Cerebellum (tissue), 4 donors: ENCODE measurements at places on chromosomes 11 and 22. TPM values are rescaled to one million over a fixed set of nuclear protein-coding genes. Genes with fewer than 3 reads are reported as not detected.

SBF1 gene
- 71.0 TPM for total RNA-seq

OR5P2 gene
- total RNA-seq, result not detected

SPECC1L gene
- 45.8 TPM for total RNA-seq

HIKESHI gene
- total RNA-seq, result 39.4 TPM

OR2AG2 gene
- total RNA-seq, result 2.3 TPM

MAPK8IP2 gene
- 38.4 TPM for total RNA-seq

UCP2 gene
- total RNA-seq, result 10.5 TPM

SLC17A6 gene
- total RNA-seq, result 15.8 TPM

OR4C45 gene
- total RNA-seq, result not detected

GRCh38 chr11:69105461-69106030, 50.2 kb upstream of the SMIM38 start:
- peak; percentile 61 for DNase-seq

DNA sequence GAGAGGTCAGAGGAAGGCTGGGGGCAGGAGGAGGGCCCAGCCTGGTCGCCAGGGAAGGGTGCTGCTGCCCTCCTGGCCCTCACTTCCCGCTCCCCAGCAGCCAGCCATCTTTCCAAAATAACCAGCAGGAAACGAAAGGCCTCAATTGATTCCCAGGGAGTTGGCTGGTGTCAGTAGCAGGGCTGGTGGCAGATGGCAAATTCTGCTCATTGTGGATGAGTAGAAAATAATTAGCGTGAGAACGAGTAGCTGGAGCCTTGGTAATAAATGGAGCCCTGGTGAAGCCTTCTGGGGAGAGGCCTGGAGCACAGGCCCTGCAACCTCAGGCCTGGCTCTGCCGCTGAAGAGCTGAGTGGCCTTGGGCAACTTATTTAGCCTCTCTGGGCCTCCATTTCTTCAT, 31.3 kb downstream of the DAGLA start:
- peak; percentile 91 for DNase-seq

GRCh38 chr11:111694851-111695250, 71.3 kb downstream of the PPP2R1B start:
- peak; percentile 24 for DNase-seq

GRCh38 chr11:36051235-36052144, 107.6 kb downstream of the LDLRAD3 start:
- no peak for DNase-seq

DNA sequence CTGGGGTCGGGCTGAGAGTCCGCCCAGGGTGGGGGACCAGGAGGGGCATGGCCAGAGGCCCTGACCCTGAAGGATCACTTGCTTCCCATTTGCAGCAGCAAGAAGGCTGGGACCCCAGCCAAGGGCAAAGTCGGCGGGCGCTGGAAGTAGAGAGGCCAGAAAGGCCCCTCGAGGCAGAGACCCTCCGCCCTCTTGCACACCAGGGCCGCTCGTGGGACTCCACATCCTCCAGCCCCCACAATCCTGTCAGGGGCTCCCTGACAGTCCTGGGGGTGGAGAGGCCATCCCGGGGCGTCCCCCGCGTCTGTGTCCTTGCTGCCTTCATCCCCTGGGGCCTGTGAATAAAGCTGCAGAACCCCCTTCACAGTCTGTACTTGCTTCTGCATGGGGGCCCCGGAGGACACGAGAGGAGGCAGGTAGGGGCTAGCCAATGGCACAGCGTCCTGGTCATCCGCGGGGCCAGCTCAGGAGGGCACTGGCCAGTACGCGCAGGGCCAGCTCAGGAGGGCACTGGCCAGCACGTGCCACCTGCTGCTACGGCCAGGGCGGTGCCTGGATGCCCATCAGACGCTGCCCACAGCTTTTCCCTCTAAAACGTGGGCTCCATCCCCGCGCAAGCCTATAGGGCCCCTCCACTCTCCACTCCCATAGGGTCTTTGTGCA, 8.7 kb upstream of the MRPL23 start:
- no peak for DNase-seq

GRCh38 chr11:73003088-73003487, 139.0 kb downstream of the FCHSD2 start:
- DNase-seq, result no peak

DNA sequence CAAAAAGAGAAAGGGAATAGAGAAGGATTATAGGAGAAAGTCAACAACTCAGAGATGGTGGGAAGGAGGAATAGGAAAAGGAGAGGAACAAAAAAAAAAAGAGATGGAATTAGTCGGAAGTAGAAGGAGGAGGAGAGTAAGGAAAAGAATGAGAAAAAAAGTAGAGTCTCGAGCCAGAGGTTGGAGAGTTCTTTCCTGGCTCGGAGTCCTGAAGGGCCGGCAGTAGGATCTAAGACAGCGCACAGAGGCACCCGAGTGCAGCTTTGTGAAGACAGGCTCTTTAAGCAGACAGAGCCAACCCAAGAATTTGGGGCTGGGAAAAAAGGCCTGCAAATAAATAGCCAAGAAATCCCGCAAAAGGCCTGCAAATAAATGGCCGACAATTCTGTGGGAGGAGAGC, 170.4 kb upstream of the CCDC90B start:
- no peak for DNase-seq

GRCh38 chr22:17797721-17798559, 23.7 kb upstream of the BID start:
- DNase-seq, result no peak

DNA sequence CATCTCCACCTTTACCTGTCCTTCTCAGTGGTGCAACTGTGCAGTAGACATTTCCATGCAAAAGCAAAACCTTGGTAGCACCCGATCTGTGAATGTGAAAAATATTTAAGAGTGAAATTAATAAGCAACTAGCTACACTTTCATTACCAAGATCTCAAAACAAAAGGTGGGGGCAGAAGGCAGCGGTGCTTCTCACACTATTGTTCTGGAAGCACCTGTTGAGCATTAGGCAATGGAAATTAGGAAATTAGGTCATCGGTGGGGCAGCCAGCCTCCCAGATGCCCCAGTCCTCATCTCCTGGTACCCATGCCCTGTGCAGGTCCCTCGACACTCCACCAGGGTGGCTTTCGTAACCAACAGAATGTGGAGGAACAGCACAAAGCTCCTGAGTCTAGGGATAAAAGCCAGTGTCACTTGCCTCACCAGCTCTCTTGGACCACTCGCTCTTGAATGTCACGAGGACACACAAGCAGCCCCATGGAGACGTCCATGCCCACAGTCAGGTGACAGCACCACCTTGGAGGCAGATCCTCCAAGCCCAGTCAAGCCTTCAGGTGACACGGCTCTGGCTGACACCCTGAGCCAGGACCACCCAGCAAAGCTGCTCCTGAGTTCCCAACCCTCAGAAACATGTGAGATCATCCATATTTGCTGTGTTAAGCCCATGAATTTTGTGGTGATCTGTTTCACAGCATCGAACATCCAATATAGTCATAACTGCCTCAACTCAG, 3.3 kb downstream of the LTO1 start:
- no peak for DNase-seq

DNA sequence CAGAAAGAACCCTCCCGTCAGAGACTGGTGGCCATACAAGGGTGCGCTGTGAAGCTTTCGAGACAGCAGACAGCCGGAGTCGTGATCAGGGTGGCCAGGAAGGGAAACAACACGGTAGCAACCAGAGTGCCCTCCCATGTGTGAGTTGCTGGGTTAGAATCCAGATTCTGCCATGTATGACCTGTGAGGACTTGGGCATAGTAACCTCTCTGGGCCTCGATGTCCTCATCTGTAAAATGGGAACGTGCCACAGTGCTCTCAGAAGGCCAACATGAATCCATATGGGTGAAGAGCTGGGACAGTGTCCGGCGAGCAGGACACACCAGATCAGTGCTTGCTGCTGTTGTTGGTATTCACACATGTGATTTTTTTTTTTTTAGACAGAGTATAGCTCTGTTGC, 7.6 kb upstream of the FGF3 start:
- DNase-seq, result no peak

DNA sequence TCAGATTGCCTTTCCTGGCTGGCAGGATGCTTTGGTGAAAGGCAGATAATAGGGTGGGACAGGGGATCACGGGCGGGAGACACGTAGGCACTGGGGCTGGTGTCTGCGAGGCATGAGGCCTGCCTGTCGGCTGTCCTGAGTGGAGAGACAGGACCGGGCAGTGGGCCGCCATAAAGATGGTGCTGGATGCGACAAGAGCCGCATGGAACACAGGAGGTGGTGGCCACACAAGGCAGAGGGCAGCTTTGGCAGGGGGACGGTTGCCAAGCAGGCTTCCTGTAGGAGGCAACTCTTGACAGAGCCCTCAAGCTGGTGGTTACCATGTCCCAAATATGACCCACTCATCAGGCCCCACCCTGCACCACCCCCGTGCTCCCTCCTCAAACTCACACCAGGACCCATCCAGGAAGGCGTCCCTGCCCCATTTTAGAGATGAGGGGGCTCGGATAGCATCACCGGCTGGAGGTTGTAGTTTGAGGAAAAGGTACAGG, 4.9 kb upstream of the PPARA start:
- no peak for DNase-seq

DNA sequence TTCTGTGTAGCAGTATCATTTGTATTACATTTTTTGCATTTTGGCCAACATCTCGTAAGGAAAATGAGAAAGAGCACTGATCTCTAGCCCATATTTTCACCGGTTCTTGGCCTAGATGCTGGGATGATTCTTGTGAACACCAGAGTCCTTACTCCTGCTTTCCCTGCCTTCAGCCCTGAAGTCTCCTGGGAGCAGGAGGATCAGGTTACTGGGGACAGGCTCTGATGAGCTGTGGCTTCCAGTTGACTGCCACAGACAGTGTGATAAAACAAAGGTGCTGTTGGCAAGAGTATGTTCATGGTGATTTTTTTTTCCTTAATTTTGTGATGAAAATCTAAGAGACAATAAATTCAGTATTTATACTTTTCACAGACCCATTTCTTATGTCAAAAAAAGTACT, 34.2 kb upstream of the ADSL start:
- no peak for DNase-seq

DNA sequence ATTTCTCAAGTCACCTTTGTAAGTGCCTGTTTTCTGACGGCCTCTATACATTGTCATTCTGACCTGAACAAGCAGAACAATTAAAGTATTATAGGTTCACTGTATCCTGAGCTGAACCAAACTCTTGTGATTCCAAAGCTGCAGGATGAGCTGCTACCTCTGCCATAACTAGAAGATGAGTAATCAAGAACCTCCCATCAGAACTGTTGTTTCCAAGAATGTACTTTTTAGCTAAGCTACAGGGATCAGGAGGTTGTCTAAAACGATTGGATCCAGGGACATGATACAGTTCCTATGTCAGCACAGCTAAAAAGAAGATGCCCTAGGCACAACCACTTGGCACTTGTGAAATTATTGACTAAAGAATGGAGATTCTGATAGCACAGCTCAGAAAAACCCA, 288.4 kb upstream of the CCDC90B start:
- no peak for DNase-seq

DNA sequence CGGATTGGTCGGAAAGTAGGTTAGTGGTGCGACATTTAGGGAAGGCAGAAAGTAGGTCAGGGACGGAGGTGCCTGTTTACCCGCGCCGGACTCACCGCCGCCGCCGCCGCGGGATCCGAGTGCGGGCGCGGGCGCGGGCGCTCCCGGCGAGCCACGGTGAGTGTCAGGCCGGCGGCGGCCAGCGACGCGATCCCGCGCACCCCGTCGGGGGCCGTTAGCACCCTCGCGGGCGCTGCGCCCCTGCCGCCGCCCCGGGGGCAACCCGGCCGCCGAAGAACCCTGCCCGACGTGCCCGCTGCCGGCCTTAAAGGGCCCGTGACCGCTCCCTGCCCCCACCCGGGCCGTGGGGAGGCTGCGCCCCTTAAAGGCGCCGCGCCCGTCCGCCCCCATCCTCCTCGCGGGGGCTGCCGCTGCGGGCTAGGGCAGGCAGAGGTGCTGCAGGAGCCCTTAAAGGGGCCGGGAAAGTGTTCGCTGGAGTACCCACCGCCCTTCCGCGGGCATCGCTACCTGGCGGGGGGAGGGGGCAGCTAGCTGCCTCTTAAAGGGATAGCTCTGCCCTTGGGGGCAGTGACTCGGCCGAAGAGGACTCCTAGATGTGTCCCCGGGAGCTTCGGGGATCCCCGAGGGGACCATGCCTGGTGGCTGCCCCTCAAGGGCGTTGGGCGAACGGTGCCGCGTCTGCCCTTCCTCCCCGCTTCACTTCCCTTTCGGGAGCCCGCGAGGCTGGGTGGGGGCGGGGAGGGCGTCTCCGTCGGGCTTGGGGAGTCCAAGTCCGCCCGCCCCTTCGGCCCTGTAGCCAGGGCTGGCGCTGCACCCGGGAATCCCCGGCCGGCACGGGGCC, at the start of gene BMAL1:
BMAL1 (plus strand) TSS at position 23 of the 841 bp plus-strand sequence. CDS start 76,519 bp downstream, outside the sequence.
- DNase-seq, result no peak

- no peak for DNase-seq
Measured at GRCh38 chr11:14106303-14107049, 144.0 kb downstream of the SPON1 start.

DNA sequence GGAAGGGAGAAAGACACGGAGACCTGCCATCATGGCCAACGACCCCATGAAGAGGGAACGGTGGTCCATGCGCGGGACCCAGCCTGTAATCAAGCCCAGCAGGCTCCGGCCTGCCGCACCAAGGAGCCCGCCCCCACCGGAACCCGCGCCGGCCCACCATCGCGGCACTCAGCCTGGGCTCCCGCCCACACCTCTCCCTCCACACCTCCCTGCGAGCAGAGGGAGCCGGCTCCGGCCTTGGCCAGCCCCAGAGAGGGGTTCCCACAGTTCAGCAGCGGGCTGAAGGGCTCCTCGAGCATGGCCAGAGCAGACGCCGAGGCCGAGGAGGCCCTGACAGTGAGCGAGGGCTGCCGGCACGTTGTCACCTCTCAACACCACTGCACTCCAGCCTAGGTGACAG, 1302.8 kb upstream of the CNTN5 start:
- DNase-seq, result no peak

GRCh38 chr11:14386895-14387480, 28.0 kb upstream of the RRAS2 start:
- DNase-seq, result peak; percentile 77
